ENCODE measurements at places on chromosomes 5 and 9. TPM values are rescaled to one million over a fixed set of nuclear protein-coding genes. Genes with fewer than 3 reads are reported as not detected.

DNA sequence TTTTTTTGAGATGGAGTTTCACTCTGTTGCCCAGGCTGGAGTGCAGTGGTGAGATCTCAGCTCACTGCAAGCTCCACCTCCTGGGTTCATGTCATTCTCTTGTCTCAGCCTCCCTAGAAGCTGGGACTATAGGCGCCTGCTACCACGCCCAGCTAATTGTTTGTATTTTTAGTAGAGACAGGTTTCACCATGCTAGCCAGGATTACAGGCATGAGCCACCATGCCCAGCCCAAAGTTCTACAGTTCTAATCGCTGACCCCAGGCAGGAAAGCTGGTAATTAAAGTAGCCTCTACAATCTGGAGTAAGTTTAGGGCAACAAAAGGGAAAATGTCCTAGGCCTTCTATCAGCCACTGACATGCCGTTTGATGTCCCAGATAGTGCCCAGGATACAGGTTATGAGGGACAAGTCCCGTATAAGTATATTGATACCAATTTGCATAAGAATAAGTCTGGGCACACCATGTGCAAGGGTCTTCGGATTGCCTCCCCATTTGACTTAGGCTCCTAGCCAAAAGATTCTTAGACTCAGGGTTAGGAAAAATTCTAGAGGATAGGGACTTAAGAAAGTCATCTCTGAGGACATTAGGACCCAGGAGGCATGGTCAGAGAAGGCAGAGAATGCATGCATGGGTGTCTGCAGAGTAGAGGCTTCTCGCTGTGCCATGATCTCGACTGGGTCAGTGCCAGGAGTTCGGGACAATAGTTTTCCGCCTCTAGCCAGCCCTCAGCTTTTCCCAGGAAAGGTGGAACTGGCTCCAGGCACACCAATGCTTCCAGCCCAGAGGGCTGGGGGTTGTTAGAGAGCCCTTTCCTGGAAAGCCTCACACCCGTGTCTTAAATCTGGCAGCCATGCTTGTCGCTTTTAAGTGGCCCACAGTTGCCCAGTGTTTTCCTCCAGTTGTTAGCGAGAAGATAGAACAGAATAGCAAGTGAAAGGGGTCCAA, 1111.1 kb downstream of the TAF11L14 start:
- H3K27me3 ChIP-seq, result no peaks in the 10 kb centered on the region
- H3K4me3 ChIP-seq, result no peak overlapping the region
- no peak overlapping the region for H3K27ac ChIP-seq

- H3K4me1 ChIP-seq, result no peaks in the 10 kb centered on the region
- DNase-seq, result no peak
- H3K27ac ChIP-seq, result no peak overlapping the region
- no peaks in the 10 kb centered on the region for H3K27me3 ChIP-seq
- no peak overlapping the region for H3K4me3 ChIP-seq
- no peaks in the 10 kb centered on the region for H3K36me3 ChIP-seq
Observed at GRCh38 chr5:1172670-1173404, 28.6 kb upstream of the SLC6A19 start.

- no peak overlapping the region for H3K27ac ChIP-seq
- H3K36me3 ChIP-seq, result no peaks in the 10 kb centered on the region
- H3K27me3 ChIP-seq, result no peaks in the 10 kb centered on the region
- no peak overlapping the region for H3K4me3 ChIP-seq
Observed at GRCh38 chr9:85147046-85147640, 477.6 kb downstream of the NTRK2 start.

Gene FGF10
- not detected for total RNA-seq

GRCh38 chr5:110549301-110549700, 177.2 kb downstream of the TMEM232 start:
- H3K4me1 ChIP-seq, result no peaks in the 10 kb centered on the region
- H3K27ac ChIP-seq, result no peak overlapping the region
- no peak overlapping the region for H3K4me3 ChIP-seq
- no peaks in the 10 kb centered on the region for H3K27me3 ChIP-seq

Gene KCTD16
- 0.16 TPM for total RNA-seq

DNA sequence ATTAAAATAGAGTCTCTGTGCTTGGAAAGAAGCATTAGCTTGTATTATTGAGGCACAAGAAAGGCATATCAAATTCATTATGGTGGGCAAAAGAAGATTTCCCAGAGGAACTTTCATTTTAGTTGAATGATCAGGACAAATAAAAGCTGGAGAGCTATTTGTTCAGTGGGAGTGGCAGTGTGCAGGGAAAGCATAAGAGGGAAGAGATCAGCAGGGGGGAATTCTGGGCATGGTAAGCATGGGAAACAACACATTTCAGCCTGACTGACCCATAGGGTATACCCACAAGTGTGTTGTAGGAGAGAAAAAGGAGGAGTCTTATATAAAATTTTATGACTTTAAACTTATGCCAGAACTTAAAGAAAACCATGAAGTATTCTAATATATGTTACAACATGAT, 167.7 kb upstream of the RASA1 start:
- H3K4me1 ChIP-seq, result no peaks in the 10 kb centered on the region
- no peak overlapping the region for H3K4me3 ChIP-seq
- no peak for DNase-seq
- no peaks in the 10 kb centered on the region for H3K27me3 ChIP-seq
- no peaks in the 10 kb centered on the region for H3K36me3 ChIP-seq
- H3K27ac ChIP-seq, result no peak overlapping the region
